ENCODE measurements at places on chromosomes 3 and 15.

- DNase-seq, result no peak
These were observed 24.0 kb upstream of the BSN start for GRCh38 chr3:49530231-49530630.

GRCh38 chr15:51051776-51052175 is 42.9 kb downstream of the TNFAIP8L3 start:
- DNase-seq, result no peak

GRCh38 chr3:18868911-18869689 is 279.2 kb upstream of the KCNH8 start:
- DNase-seq, result no peak

- no peak for DNase-seq
These were observed 35.3 kb downstream of the PAK2 start for GRCh38 chr3:196774848-196775422.

Data from T-helper 9 cell (primary cell).